ENCODE measurements at places on chromosomes 4 and X. TPM values are rescaled to one million over a fixed set of nuclear protein-coding genes. Genes with fewer than 3 reads are reported as not detected.

The CCNA2 gene
- 0.93 TPM for total RNA-seq

The F8A2 gene
- total RNA-seq: not detected

The KLHL4 gene
- 0.64 TPM for total RNA-seq

The FUNDC2 gene
- 39.5 TPM for total RNA-seq

The AWAT2 gene
- total RNA-seq: not detected

The CCDC110 gene
- 0.14 TPM for total RNA-seq

The FAAH2 gene
- total RNA-seq: 10.1 TPM

The TLR3 gene
- total RNA-seq: 7.5 TPM

The GPRIN3 gene
- not detected for total RNA-seq

The LONRF3 gene
- total RNA-seq: 0.34 TPM

The CDS1 gene
- total RNA-seq: 29.7 TPM

The NAP1L3 gene
- not detected for total RNA-seq

The CFAP47 gene
- 0.07 TPM for total RNA-seq

The ZXDA gene
- 13.3 TPM for total RNA-seq

The HPGD gene
- total RNA-seq: 5.1 TPM

The MAGEB1 gene
- not detected for total RNA-seq

The GJB1 gene
- total RNA-seq: not detected

The CD99 gene
- 48.2 TPM for total RNA-seq

The PCDH7 gene
- 19.8 TPM for total RNA-seq

The C4orf36 gene
- total RNA-seq: 1.7 TPM

The RWDD4 gene
- total RNA-seq: 24.4 TPM

The CD38 gene
- total RNA-seq: not detected

The FRMPD3 gene
- total RNA-seq: under 0.01 TPM

The GPC3 gene
- 1.9 TPM for total RNA-seq

The ARHGEF38 gene
- 0.21 TPM for total RNA-seq

The TMEM271 gene
- total RNA-seq: not detected

The C4orf50 gene
- total RNA-seq: not detected

The CNGA1 gene
- 1.4 TPM for total RNA-seq

The NKX6-1 gene
- not detected for total RNA-seq

The TCP11X2 gene
- not detected for total RNA-seq

The NAA10 gene
- total RNA-seq: 51.6 TPM

The MAOB gene
- 2.5 TPM for total RNA-seq

The SUPT20HL1 gene
- total RNA-seq: not detected

The RBM46 gene
- total RNA-seq: 0.34 TPM

The DDX3X gene
- total RNA-seq: 296 TPM

The ZNF595 gene
- 4.8 TPM for total RNA-seq

The DCLK2 gene
- not detected for total RNA-seq

The XG gene
- total RNA-seq: 0.43 TPM

The SNX12 gene
- 77.9 TPM for total RNA-seq

The GRIA2 gene
- not detected for total RNA-seq

The MAB21L2 gene
- not detected for total RNA-seq

The PGM2 gene
- total RNA-seq: 55.0 TPM

The AADAT gene
- total RNA-seq: 3.6 TPM

The CXCR3 gene
- total RNA-seq: not detected

The EREG gene
- 160 TPM for total RNA-seq

The CITED1 gene
- total RNA-seq: 0.14 TPM

Measured in nasal cavity respiratory epithelium epithelial cell of viscerocranial mucosa (primary cell).